ENCODE measurements at places on chromosomes 2 and 18. TPM values are rescaled to one million over a fixed set of nuclear protein-coding genes. Genes with fewer than 3 reads are reported as not detected.

DNA sequence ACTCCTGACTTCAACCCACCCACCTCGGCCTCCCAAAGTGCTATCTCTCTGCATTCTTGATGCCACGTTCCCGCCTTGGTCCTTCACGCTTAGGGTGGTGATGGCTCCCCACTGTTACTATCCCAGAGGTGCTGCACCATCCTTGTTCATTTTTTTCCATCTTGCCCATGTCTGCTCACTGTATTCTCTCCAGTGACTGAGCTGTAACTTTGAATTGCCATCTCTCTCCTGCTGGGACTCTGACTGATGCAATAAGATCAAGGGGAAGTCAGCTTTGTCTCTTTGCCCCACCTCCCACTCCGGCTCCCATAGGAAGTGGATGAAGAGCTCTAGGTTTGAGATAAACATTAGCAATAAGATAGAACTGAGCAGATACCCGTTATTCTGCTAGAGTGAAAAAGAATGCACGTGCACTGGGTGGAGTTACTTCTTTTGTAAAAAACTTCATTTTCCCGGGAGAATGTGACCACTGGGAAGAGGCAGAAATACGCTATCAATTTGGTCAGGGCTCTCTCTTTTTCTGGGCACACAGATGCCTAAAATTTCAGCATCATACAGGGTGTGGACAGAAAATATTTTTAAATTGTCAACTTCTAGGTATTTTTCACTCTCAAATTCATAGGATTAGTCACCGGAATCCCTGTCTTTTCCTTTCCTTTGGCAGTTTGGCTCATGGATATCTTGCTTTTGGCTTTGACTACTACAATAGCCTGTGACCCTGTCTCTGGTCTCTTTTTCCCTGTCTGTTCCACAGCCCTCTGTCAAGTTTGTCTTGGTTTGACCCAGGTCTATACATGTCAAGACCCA lies 105.4 kb downstream of the POLR1A start:
- no peak for DNase-seq

DNA sequence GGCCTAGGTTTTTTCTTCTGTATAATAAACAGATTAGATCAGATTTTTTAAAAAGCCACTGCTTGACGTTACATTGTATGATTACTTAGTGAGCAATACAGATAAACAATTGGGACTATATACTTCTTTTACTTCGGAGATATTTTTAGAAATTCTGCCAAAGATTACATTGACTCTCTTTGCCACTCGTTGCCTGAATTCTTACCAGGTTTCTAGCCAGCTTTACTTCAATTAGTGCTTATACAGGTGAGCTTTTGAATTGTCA lies 156.6 kb downstream of the HAUS1 start:
- no peak for DNase-seq

- no peak for DNase-seq
Measured at GRCh38 chr18:34506198-34506597, 203.9 kb upstream of the DTNA start.

DNA sequence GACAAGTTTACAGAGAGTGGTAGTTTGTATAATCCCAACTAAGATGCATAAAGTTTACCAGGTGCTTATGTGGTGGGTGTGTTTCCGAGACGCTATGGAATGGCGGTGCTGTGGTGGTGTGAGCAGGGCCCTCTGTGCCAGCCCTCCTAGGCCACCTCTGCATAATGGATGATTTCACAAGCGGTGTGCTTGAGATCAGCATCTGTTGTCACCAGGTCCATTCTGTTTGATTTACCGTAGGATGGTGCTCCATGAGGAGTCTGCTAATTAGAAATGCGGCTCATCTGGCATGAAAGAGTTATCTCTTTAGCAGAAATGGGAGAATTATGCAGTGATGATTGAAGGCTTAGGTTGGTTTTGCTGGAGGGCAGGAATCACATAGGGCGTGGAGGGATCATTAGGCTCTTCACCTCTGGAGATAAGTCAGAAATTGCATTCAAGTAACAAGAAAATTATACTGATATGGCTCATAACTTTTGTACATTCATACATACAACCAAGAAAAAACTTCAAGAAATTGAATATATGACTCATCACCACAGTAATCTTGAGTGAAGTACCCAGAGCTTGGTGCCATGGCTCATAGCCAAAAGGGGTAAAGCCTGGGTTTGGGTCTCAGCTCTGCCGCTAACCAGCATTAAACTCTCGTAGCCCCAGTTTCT lies 41.4 kb downstream of the CRIM1 start:
- no peak for DNase-seq

DNA sequence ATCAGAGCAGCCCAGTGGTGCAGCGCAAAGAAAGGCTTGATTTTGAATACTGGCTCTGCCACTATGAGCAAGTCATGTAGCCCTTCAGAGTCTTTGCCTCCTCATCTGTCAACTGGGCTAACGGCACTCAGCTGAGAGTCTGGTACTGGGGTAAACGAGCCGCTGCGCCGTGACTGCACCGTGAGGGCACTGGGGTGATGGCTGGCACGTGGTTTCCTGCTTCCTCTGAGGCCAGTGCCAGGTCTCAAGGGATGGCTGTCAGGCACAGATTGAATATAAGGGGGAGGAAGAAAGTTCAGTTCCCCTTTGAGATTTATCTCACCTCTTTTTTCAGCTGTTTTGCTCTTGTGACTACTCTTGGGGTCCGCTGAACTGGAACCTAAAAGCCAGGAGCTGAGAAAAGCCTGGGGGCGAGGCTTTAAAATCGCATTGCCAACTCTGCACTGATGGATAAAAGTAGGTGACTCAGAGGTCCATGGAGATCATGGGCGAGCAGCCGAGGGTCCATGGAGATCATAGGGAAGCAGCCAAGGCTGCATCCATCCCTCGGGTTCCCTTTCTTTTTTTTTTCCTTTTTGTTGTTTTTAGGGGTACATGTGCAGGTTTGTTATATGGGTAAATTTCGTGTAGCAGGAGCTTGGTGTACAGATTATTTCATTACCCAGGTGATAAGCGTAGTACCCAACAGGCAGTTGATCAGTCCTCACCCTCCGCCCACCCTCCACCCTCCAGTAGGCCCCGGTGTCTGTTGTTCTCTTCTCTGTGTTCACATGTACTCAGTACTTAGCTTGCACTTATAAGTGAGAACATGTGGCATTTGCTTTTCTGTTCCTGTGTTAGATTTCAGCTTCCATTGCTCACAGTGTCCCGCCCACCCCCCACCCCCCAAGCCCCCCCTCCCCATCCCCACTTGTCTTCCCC lies 114.3 kb downstream of the SPP2 start:
- no peak for DNase-seq

DNA sequence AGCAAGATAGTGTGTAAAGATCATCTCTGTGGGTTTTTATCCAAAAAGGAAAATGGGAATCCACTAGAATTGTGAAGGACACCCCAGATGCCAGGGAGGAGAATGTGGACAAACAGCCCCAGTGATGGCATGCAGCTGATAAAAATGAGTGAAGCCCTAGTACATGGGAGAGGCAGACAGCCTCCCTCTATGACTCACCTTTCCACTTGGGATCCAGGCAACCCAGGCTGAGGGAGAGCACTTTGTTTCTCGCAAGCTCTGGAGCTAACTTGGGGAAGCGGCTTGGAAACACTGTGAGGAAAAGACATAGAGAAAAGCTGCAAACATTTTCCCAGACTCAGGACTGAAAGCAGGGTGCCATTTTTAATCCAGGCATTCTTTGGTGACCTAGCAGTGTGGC lies 5.3 kb upstream of the FLACC1 start:
- DNase-seq: peak; percentile 74

DNA sequence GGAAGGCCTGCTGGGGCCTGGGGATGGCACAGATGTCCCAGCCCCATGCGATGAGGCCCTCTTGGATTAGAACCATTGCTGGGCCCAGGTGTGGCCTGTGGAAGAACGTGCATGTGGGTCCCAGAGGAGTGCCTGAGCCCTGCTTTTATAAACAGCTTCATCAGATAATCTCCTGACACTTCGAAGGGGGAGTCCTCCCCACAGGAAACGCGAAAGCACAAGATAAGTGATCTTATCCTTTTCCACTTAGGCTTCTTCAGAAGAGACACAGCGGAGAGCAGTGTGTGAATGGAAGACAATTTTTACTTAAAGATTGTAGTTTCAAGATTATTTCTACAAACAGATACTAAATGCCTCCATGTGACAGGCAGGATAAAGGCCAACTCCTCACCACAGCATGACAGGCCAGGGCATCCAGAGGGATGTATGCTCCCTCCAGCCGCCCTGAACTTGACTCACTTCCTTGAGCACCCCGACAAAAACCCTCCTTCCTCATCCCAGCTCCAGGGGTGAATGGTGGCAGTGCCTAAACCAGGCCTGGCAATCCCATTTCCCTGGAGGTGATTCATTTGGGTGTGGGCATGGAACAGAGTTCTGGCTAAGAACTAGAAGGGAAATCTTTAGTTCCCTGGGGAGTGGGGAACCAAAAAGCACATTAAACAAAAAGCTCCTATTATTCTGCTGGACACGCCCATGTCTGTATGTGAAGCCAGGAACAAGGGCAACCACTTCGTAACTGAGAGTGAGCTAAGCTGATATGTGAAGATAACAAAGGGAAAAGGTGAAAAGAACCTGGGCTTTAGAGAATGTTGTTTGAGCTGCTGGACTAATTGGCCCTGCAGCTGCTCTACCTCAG lies 56.2 kb upstream of the TMEM163 start:
- DNase-seq: peak; percentile 65

- DNase-seq: no peak
Measured at GRCh38 chr18:54856105-54856646, 27.9 kb downstream of the RAB27B start.

- DNase-seq: no peak
Measured at GRCh38 chr2:163556511-163556910, 179.3 kb downstream of the FIGN start.

DNA sequence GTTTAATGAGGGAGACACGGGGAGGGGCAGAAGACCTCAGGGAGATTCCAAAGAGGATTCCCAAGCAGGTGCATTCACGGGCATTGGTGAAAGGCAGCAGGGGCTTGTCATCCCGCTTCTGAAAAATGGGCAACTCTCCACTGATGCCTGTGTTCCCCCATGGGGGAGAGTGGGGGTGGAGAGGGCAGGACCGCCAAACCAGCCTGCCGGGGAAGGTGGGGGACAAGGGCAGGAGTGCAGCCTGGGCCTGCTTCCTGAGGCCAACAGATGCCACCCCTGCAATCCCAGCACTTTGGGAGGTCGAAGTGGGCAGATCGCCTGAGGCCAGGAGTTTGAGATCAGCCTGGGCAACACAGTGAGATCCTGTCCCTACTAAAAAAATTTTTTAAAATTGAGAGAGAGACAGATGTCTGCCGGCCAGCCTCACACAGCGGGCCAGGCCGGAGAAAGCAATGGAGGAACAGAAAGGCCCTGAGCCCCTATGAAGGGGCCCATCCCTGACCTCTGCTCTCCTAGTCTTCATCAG lies 44.8 kb upstream of the UBE2F start:
- DNase-seq: no peak

Gene AGXT
- total RNA-seq: not detected

Gene GPR39
- 8.2 TPM for total RNA-seq

Gene DTNA
- 5.2 TPM for total RNA-seq

Gene RUFY4
- total RNA-seq: not detected

Gene CROCC2
- not detected for total RNA-seq

Gene CNDP1
- not detected for total RNA-seq
